ENCODE measurements at places on chromosomes 4 and X. TPM values are rescaled to one million over a fixed set of nuclear protein-coding genes. Genes with fewer than 3 reads are reported as not detected.

- no peak for DNase-seq
These were observed 44.1 kb downstream of the TMEM164 start for GRCh38 chrX:110046971-110047370.

DNA sequence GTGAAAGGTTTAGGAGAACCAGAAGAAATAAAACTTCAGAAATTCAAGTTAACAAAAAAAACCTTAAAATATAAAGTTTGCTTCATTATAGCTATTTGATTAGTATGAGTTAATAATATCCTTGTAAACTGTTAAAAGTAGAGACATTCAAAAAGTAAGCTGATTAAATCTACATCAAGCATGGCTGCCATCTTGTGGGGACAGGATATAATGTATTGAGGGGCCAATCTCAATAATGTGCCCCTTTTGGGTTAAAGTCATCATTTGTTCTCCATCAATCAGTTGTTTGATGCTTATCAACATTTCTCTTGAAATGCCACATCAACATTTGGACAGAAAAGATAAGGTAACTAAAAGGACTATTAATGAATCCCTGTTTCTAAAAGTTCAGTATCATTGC, 4.6 kb upstream of the GRID2 start:
- no peak for DNase-seq

Gene GALNTL6
- polyA plus RNA-seq = 0.84 TPM

- DNase-seq = no peak
These were observed 1.6 kb downstream of the METAP1 start for GRCh38 chr4:98997166-98997565.

GRCh38 chr4:170270628-170271027, 180.9 kb upstream of the AADAT start:
- DNase-seq = no peak

GRCh38 chr4:124330045-124330444, 382.5 kb downstream of the ANKRD50 start:
- DNase-seq = no peak

Gene CLCN4
- polyA plus RNA-seq = 5.6 TPM

DNA sequence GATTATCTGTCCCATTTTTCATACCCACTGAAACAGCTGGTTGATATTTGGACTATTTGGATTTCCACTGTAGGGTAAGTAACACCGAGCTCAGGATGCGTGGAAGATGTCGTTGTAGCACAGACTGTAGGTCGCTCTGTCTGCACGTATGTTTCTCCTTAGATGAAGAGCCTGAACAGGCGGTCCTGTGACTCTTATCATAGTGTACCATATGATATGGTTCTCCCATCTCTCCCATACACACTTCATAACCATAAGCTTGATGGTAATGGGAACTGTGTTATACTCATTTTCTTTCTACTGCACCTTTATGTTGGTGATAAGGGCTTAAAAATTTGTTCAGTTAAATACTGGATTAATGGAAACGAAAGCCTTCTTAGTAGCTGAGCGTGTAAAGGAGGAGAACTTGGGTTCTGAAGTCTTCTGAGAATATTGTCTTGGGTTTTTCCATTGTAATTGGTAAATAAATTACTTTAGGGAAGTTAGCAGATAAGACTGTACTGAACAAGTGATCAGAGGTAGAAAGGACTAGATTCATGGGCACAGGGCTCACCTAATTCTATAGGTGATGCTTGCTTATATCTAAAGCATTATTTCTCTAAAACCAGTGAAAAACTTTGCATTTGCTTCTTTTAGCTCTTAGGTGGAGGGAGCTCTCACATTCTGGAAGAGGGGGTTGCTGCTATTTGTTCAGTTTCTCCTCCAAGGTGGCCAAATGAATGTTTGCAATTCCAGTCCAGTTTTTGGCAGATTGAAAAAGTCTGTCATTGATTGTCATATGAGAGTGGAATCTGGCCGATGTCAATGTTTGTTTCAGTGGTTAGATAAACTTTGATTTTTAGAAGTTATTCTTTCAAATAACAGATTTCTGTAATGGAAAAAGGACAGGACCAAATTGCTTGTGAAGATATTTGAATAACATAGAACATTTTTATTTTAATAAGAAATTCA, 15.8 kb downstream of the SMAD1 start:
- no peak for DNase-seq

DNA sequence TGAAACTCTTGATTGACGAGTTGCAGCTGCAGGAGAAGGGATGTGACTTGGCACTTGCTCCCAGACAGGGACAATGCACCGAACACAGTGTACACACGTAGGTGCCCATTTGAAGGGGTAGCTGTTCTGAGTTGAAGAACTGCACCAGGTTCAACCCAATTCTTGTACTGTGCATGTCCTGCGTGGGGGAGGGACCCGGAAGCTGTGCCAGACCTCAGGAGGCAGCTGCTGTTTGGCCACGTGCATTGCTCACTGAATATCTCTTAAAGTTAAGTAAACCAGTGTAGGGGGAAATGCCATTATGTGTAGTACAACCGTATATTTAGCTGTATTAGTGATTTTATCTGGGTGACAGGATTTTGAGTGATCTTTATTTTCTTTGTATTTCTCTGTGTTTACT, 12.0 kb upstream of the RBBP7 start:
- no peak for DNase-seq

Gene FHIP1A
- 5.3 TPM for polyA plus RNA-seq

GRCh38 chr4:113641025-113641431, 120.5 kb downstream of the CAMK2D start:
- DNase-seq = no peak

- DNase-seq = no peak
These were observed 425.7 kb upstream of the FAT1 start for GRCh38 chr4:187149229-187149945.

- no peak for DNase-seq
These were observed 6.3 kb downstream of the AMMECR1 start for GRCh38 chrX:110311437-110312230.

DNA sequence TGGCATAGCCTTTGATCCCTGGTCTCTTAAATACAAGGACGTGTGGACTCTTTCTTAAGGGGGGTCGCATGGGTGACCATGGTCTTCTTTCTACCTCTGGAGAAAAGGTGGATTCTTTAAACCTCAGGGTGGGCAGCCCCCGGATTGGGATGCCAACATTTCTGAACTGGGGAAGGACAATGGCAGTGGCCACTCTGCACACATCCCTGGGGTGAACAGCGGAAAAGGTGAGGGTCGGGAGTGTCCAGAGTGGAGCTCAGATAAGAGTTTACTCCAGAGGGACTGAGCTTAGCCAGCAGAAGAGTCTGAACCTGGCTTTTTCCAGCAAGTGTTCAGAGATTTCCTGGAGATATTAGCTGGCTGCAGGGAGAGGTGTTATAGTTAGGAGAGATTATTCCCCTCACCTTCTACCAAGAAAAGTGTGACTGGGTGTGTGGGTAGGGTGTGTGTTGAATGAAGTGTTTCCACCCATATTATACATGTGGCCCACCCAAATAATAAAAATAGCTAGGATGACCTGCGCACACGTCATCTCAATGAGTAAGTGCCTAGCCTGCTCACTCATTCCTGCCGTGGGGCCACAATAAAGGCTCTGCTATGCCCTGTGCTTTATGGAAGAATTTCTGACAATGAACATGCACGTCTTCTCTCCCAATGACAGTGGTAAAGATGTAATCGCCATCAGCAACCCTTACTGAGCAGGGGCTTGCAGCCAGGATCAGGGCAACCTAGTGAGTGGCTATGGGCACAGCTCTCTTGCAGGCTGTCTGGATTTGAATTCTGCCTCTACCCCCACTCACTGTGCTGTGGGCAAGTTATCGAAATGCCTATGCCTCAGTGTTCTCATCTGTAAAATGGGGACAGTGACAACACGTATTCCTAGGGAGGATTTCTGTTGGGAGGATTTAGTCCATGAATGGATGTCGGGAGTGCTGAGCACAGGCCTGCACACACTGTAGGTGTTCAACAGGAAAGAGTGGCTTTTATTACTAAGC, 76.6 kb downstream of the SLC2A9 start:
- no peak for DNase-seq

GRCh38 chrX:154730253-154730891, 20.5 kb downstream of the GAB3 start:
- no peak for DNase-seq

Gene MND1
- polyA plus RNA-seq = 22.7 TPM

- DNase-seq = no peak
These were observed 477 bp downstream of the KLHL13 start for GRCh38 chrX:118115953-118116712.

Gene XG
- 0.26 TPM for polyA plus RNA-seq

Gene UGT2B7
- 68.1 TPM for polyA plus RNA-seq

Gene NLGN4X
- 13.6 TPM for polyA plus RNA-seq

DNA sequence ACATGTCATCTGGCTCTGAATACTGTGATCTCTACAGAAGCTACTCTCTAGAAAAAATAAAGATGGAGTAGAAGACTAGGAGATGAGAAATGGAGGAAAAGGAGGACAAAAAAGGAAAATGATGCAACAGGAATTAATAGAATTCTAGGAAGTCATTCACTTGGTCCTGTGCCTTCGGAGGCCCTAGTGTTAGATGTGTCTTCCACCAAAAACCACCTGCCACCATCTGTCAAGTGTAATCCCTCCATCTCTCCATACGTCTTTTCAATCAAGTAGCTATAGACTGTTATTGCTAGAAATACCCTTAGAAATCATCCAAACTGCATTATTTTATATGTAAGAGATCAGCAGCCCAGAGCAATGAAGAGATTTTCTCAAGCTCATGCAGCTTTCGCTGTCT, 2.9 kb upstream of the RAB41 start:
- no peak for DNase-seq

Measured in left renal pelvis (tissue), 4 donors.